ENCODE measurements at places on chromosomes 3 and 15. TPM values are rescaled to one million over a fixed set of nuclear protein-coding genes. Genes with fewer than 3 reads are reported as not detected.

Gene ECE2
- total RNA-seq, result not detected

Gene SUSD5
- not detected for total RNA-seq

Gene SMCO1
- total RNA-seq, result not detected

Gene FANCD2OS
- not detected for total RNA-seq

Gene ARL14
- not detected for total RNA-seq

Gene GJD2
- total RNA-seq, result not detected

Gene ADAMTS17
- 2.0 TPM for total RNA-seq

Gene DRD3
- total RNA-seq, result not detected

Gene SCAPER
- 27.2 TPM for total RNA-seq

Gene P2RY1
- 0.14 TPM for total RNA-seq

Gene ONECUT1
- not detected for total RNA-seq

Gene COL6A5
- total RNA-seq, result not detected

Gene ROPN1
- not detected for total RNA-seq

Gene VEPH1
- not detected for total RNA-seq

Gene NCEH1
- total RNA-seq, result 3.2 TPM

Gene CHCHD4
- 8.4 TPM for total RNA-seq

Gene TRH
- total RNA-seq, result not detected

Gene TRIM69
- total RNA-seq, result 29.0 TPM

Gene LSG1
- 54.9 TPM for total RNA-seq

Gene CAMK2N2
- not detected for total RNA-seq

Gene VILL
- 28.9 TPM for total RNA-seq

Gene SPTBN5
- 1.6 TPM for total RNA-seq
